Caki2 (cell line): ENCODE measurements at places on chromosomes 7 and 10. TPM values are rescaled to one million over a fixed set of nuclear protein-coding genes. Genes with fewer than 3 reads are reported as not detected.

DNA sequence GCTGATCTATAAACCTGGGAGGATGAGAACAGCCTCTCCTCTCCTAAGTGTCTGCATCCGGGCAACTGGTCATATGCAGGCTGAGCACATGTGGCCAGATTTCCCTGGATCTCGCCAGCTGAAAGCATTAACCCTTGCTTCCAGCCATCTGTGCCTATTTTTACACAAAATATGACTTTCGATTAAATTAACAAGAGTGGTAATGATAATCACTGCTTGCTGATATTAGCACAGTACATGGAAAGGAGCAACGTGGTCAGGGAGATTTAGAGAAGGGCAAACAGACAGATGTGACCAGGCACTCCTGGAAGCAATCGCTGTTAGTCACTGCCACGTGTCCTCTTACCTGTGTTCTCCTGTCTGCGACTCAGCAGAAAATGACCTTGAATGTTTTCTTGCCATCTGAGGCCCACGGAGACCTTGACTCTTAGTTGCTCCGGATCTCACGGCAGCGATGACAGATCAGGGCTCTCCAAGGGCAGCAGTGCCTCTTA is 59.5 kb upstream of the NPTX2 start:
- no peak for DNase-seq

Gene GJD4
- total RNA-seq = not detected in 2 replicates

GRCh38 chr10:102007796-102008195 is 48.2 kb downstream of the ARMH3 start:
- DNase-seq = no peak

GRCh38 chr10:7788639-7789286 is 786 bp downstream of the ATP5F1C start:
- peak; percentile 19 for DNase-seq

Gene CH25H
- not detected in 2 replicates for total RNA-seq

GRCh38 chr7:103432712-103433111 is 13.3 kb downstream of the SLC26A5 start:
- no peak for DNase-seq

GRCh38 chr7:32611201-32612099 is 116.2 kb downstream of the AVL9 start:
- no peak for DNase-seq

GRCh38 chr10:49474901-49475300 is 64.0 kb downstream of the ERCC6 start:
- DNase-seq = no peak

Gene NUDT5
- 157 and 168 TPM in 2 replicates for total RNA-seq

GRCh38 chr7:23474829-23475575 is 4.7 kb upstream of the IGF2BP3 start:
- DNase-seq = no peak

DNA sequence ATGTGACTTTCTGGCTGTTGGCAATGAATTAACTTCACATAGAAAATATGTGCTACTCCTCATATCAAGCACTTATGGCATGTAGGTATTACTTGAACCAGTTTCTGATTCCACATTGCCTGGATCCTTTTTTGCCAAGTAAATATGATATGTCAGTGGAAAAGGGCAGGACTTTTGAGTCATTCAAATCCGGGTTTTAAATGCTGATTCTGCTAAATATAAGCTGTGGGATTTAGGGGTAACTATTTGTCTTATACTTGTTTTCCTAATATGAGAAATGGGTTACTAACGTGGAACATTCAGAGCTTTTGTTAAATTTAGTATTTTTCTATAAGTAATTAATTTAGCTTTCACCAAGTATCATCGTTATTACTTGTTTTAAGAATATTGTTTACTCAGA is 108.0 kb upstream of the HGF start:
- no peak for DNase-seq

DNA sequence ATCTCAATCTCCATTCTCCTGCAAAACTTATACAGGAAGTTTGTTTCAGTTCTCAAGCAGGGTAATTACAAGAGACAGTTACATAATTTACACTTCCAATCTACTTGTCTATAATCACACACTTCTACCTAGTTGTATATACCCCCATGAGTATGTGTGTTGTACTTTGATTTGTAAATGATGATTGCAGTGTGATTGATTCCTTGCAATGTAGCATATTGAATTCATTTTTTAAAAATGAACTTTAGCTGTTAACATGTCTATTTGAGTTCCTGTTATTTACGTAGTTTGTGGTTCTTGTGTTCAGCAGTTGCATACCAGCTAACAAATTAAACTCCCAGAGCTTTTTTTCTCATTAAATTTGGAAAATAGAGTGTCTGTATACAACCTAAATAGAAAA is 102.5 kb upstream of the SAMD8 start:
- no peak for DNase-seq

Gene TSPAN12
- total RNA-seq = 45.3 and 46.5 TPM in 2 replicates

- peak; percentile 57 for DNase-seq
Measured at GRCh38 chr7:135801045-135801693, 52.6 kb upstream of the FAM180A start.

DNA sequence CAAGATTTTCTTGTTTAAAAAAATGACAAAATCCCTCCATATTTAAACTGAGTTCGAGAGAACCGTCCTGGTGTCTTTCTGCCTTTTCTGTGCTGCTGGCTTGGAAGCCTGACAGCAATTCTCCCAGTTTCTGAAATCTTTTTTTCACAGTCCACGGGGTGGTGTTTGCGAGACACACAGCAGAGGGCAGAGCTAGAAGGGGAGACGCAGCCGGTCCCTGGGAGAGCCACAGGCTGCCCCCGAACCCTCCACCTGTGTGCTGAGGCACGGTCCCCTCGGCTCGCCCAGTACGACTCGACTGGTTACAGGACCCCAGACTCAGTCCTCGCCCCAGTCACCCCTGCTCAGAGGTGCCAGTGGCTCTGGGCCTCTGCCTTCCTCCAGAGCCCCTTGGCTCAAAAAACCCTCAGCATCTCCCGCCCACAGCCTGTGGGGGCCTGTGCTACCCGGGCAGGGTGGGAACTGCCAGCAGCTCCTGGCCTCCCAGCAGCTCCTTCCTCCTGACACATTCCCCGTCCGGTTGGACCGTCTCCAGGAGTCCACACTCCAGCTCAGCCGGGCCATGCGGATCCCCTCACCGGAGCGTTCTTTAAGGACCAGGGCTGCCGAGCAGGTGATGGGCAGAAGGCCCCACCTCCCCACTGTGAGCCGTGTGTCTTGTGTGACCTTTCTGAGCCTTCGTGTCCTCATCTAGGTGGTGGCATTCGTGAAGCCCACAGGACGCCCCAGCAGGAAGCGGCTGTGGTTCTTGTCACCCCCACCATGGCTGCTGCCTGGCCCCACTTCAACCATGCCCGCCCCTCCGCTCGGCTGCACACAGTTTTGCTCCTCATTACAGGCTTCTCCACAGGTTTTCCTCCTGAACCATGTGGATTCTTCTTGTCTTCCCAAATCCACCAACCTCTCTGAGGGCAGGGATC is 52.3 kb upstream of the EN2 start:
- DNase-seq = no peak

GRCh38 chr10:120477743-120478141 is 20.7 kb downstream of the PLPP4 start:
- no peak for DNase-seq

DNA sequence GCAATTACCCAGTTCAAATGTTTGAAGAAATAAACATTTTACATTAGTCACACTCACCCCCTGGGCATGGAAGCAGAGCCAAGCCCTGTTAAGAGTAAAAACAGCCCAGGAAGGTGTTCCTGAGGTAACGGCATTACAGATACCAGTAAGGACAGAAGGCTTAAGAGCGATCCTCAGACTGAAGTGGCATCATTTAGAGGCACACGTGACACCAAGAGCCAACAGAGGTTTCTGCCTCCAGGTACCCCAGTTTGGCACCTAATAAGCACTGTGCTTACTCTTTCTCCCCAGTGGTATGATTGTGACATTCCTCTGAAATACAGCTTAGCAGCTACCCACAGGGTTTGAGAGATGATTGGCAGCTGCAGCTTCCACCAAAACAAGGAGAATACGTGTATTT is 17.2 kb downstream of the MMS19 start:
- no peak for DNase-seq

Gene GPR26
- not detected in 2 replicates for total RNA-seq

DNA sequence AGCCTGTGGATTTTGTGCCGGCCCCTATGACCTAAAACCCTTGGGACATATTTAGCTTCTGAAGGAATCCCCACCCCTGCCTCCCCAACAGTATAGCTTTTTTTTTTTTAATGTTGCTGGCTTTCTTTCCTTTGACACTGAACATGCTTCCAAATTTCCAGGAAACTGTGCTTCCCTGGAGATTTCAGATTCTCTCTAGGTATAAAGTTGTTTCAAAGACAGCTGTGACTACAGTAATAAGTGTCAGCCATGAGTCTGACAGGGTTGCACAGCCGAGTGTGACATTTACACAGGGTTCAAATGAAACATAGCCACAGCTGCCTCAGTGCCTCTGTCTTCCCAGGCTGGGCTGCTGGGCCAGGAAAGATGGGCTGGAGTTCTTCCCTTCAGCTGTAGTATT is 466.6 kb upstream of the COBL start:
- no peak for DNase-seq

GRCh38 chr10:5571826-5572225 is 47.1 kb downstream of the CALML3 start:
- no peak for DNase-seq

GRCh38 chr10:5518143-5518542 is 6.6 kb upstream of the CALML3 start:
- DNase-seq = no peak

DNA sequence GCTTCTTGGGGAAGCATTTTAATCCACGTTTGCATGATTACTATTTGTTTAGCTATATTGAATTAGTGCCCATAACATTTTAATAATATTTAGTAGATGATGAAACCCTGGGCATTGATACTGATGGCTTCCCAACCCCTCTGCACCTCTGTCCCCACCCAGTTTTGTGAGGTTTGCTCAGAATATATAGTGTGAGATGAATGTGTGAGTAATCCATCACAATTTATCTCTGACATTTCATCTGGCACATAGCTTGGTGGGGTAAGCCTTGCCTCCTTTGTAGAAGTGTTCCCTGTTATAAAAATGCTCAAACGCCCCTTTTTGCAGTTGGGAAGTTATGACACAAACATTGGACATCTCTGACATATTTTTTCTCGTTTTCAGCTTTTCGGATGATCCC is 104.2 kb downstream of the WNT2 start:
- no peak for DNase-seq

GRCh38 chr7:2688409-2689342 is 674 bp downstream of the AMZ1 start:
- no peak for DNase-seq

Gene OR2A5
- total RNA-seq = not detected in 2 replicates

GRCh38 chr10:28939281-28940157 is 262.2 kb downstream of the BAMBI start:
- DNase-seq = no peak

- DNase-seq = peak; percentile 30
Measured at GRCh38 chr7:17940951-17941431, 697 bp upstream of the SNX13 start.

DNA sequence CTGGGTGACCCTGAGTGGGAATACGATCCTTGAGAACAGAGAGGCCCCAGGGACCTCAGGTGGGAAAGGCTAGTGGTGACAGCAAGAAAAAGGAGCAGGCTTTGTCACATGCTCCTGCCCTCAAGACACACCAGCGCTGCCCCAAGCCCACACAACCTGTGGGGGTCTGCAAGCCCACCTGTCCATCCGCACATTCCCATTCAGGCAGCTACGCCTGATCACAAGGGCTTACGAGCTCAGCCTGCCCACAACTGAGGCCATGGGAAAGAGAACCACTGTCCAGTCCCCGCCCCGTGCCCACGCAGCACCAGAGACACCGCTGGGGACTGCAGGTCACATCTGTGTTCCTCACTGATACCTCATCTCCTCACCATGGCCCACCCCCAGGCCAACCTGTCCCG is 26.7 kb downstream of the EBF3 start:
- DNase-seq = no peak

Gene PRR15
- total RNA-seq = 4.2 and 12.7 TPM in 2 replicates

Gene SP8
- total RNA-seq = 1.1 and 1.4 TPM in 2 replicates

DNA sequence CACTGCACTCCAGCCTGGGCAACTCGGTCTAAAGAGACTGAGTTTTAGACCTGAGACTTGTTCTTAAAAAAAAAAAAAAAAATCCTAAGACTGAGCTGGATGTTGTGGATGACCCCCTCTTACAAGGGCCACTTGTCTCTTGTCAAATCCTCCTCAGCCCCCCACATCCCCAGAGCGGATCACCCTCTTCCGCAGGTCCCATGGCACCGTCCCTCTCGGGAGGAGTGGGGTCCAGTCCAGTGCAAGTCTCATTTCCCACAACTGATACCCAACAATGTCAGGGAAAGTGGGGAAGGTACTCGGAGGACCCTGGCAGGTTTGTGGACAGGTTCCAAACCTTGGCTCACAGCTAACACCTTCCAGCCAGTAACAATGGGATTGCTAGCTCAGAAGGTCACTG is 100.3 kb downstream of the ELFN1 start:
- DNase-seq = no peak

GRCh38 chr7:4361774-4362173 is 320.3 kb upstream of the FOXK1 start:
- no peak for DNase-seq

DNA sequence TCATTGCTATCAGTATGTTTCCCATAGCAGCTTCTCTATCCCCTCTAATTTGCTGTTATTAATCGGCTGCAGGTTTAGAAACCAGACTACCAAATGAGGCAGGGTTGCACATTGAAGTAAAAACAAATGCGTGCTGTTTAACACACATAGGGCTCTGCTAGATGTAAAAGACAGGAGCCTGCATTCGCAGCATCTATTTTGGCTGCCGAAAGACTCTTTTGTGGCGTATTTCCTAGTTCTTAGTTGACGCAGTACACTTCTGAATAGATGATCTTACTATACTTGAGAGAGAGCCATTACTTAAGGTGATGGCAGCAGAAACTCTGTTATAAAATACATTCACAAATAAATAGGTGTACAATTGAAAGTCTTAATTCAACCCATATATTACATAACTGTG is 21.4 kb downstream of the SGCE start:
- DNase-seq = no peak

Gene ANKRD7
- total RNA-seq = 1.9 and 4.0 TPM in 2 replicates

Gene TRIM73
- 2.4 and 2.5 TPM in 2 replicates for total RNA-seq

DNA sequence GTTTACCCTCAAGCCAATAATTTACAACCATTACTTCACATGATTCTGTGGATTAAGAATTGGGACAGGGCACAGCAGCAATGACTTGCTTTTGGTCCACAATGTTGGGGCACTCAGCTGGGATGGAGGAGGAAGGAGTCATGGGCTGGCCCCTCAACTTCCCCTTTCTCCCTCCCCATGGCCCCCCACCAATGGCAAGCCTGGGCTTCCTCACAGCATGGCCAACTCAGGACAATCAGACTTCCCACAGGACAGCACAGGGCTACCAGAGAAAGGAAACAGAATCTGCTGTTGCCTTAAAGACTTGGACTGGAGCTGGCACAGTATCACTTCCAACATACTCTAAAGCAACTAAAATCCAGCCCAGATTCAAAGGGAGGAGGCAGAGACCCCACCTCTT is 160.7 kb downstream of the PTPN20 start:
- no peak for DNase-seq

Gene JCAD
- total RNA-seq = 20.9 and 23.5 TPM in 2 replicates

GRCh38 chr7:82106201-82106600 is 336.4 kb upstream of the HGF start:
- no peak for DNase-seq

Gene SFRP5
- not detected in 2 replicates for total RNA-seq

- no peak for DNase-seq
Measured at GRCh38 chr10:77409697-77410471, 227.7 kb downstream of the KCNMA1 start.

Gene SEPTIN7
- 258 and 413 TPM in 2 replicates for total RNA-seq

Gene MAGI2
- 0.84 and 1.5 TPM in 2 replicates for total RNA-seq

- DNase-seq = no peak
Measured at GRCh38 chr7:156380261-156380660, 260.3 kb upstream of the RNF32 start.
